Activated naive CD8-positive, alpha-beta T cell treated with anti-CD3 and anti-CD28 coated beads, Interleukin-2, amount 50 U/mL, for 16 hours (primary cell): ENCODE measurements at places on chromosomes 11 and 22.

GRCh38 chr22:29907753-29908515 is 25.0 kb downstream of the MTMR3 start:
- DNase-seq, result no peak

- peak; percentile 33 for DNase-seq
These were observed 1.4 kb downstream of the CCDC73 start for GRCh38 chr11:32792948-32793475.

- no peak for DNase-seq
These were observed 65.5 kb downstream of the GGTLC2 start for GRCh38 chr22:22709719-22710445.

DNA sequence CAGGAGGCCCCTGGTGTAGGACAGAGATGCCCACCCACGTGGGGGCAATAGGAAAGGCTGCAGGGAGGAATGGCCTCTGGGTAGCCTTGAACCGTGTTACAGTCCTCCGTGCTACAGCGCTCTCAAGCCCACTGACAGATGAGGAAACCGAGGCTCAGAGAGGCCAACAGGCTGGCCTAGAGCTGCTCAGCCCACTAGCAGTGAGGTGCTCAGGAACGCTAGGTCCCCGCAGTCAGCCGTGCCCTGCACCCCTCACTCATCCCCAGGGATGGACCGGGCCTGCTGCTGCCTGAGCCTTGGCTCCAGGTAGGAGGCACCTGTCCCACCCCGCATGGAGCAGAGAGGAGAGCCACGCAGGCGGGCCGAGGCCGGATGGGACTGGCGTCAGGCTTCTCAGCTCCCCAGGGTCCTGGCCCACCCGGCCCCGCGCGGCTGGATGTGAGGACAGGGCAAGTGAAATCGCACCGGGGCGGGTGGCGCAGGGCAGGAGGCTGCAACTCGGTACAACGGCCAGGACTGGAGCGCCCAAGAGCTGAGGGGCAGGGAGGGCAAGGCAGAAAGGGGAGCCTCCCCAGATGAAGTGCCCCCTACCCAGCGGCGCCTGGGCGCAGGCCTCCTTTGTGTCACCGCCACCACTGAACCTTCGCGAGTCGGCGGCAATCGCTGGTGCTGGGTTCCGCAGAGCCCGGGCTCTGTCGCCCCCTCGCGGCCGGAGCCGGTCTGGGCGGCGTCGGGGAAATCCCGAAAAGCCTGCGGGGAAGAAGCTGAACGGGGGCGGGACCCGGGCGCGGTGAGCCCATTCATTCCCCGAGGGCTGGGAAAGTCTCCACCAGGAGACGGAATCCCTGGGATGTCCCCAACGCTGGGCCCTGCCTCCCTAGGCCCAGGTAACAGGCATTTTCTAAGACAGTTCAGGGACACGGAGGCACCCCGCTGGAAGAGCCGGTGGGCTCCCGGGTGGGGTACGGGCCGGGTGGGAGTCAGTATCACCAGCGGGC is 8.4 kb upstream of the SLC2A11 start:
- peak; percentile 72 for DNase-seq

- no peak for DNase-seq
These were observed 95.6 kb downstream of the LDLRAD3 start for GRCh38 chr11:36039471-36039870.
